ENCODE measurements at places on chromosomes 1 and 21.
A peak's percentile ranks its signal among the peaks of the same experiment; 100 is the strongest.

- no peak for DNase-seq
These were observed 18.3 kb downstream of the CFAP410 start for GRCh38 chr21:44320847-44321246.

DNA sequence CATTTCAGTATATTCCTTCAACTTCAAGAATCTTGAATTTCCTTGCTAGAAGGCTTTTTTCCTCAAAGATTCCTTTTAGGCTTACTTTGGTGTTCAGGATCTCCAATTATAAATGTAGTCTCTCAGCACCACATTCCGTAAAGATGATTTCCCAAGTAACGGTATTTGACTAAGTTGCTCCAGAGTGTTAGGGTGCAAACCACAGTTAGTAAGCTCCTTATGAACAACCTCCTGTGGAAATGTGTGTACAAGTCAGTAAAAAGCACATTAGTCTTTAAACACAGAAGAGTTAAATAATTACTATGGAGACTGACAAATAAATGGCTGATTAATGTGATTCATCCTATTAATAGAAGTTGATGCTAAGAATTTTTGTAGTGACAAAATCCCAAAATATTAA lies 10.3 kb downstream of the DONSON start:
- DNase-seq: no peak

- DNase-seq: peak; percentile 3
These were observed 102.5 kb upstream of the CASZ1 start for GRCh38 chr1:10898921-10899320.

GRCh38 chr1:192809307-192810252 lies 741 bp downstream of the RGS2 start:
- no peak for DNase-seq

- no peak for DNase-seq
These were observed 84.6 kb downstream of the LAMC2 start for GRCh38 chr1:183270541-183271141.

All from retina (tissue), 1 donor.